ENCODE measurements at places on chromosomes 12 and 14.

DNA sequence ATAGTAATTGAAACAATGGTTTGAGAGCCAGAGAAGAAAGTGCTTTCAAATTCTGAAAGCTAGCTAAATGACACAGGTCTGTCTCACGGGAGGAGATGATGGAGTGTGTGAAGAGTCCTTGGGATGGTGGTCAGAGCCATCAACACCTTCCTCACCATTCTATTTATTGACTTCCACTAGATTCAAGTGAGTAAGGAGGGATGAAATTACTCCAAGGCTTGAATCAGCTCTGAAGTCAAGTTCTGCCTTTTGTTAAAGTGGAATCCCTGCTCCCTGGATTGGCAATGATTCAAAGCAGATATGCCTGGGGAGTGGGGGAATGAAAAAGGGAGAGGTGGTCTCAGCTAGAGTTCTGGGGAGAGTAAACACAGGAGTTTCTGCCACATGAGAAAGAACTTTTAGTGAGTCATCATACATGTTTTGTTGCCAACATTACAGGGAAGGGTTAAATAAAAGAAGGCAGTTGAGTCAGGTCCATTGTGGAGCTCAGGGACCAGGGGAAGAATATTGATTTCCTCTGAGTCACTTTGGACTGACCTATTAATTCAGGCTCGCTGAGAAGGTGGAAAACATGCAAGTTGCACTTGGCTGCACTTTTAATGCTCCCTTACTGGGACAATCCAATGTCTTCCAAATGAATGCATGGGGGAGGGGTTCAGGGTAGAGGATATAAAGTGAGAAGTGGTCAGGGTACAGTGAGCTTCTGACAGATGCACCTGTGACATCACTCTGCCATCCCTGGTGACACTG is 142.7 kb downstream of the TBX5 start:
- no peak for DNase-seq

- no peak for DNase-seq
These were observed 11.5 kb upstream of the CCDC175 start for GRCh38 chr14:59588101-59588500.

DNA sequence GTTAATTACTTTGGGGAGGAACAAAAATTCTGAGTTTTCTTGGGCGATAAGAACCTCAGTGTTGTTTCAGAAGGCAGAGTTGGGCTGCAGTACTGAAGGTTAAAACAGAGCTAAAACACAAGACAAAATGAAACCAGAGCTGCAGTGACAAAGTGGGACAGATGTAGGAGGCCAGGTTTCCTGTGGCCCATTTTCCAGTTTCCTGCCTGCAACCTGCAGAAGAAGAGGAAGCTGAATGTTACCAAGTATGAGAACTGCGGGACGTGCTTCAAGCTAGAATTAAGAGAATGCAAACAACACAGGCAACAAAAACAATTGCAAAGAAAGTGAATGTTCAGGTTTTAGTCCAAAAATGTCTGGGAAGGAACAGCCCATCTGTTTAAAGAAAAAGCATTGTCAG is 17.8 kb downstream of the ELK3 start:
- no peak for DNase-seq

DNA sequence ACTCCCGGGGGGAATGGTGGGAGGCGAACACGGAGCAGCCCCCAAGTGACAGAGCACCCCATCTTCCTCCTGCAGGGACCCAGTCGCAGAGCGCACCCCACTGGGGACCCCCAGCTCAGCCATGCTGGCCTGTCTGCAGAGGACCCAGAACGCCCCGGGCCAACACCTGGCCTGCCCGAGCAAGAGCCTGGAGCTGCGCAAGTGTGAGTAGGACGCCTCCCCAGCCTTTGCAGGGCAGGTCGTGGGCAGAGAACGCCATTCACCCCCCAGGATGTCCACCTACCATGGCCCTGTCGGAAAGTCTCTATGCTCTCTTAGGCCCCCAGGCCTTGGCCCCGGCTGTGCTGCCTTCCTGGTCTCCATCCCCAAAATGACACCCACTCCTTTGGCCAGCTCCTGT is 30.4 kb downstream of the FAM222A start:
- no peak for DNase-seq

DNA sequence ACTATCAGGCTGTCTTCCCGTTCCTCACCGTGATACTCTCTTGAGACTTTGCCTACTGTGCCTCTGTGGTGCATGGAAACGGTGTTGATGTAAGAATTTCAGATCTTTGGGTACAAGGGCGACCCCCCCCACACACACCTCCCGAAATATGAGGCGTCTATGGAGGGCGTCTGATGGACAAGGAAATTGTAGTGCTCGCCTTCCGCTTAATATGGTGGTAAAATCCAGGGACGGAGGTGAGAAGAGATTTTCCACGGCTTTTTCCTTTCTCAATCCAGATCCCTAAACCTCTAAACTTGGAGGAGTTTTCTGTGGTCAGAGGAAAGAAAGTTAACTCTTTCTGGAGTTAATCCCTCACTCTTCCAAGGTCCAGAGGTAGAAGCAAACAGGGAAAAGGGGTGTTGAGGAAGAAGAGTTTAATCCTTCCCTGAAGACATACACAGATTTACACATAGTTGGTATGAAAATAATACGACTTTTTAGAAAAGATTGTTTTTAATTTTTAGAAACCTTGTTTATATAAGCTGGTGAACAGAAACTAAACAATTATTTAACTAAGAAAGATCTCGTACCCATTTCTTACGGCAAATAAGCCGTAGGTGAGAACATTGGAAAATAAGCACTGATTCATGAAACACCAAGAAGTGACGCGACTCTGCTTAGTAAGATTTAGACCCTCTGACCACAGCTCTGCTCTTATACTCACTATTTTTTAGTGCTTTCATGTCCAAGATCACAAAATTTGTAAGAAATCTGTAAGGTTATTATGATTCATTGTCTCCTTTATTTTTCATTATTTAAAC is 23.1 kb upstream of the RNASE12 start:
- DNase-seq = peak; percentile 82

GRCh38 chr14:76698191-76698590 is 63.1 kb upstream of the VASH1 start:
- no peak for DNase-seq

DNA sequence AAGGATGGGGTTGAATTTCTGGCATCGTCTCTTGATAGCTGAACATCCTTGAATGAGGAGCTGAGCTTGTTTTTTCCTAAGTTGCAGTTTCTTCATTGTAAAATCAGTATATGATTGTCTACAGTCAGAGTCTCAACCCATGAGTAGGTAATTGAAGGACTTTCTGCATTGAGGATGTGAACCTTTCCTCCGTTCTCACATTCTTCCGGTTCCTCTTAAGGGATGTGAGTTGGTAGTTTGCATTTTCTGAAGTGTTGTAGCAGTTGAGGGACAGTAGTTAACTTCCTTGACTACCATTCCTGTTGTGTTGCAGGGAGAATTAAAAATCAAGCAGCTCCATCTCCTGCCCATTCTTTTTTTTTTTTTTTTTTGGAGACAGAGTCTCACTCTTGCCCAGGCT is 19.1 kb downstream of the TPCN1 start:
- no peak for DNase-seq

GRCh38 chr14:52067873-52068614 is 815 bp downstream of the NID2 start:
- DNase-seq = no peak

DNA sequence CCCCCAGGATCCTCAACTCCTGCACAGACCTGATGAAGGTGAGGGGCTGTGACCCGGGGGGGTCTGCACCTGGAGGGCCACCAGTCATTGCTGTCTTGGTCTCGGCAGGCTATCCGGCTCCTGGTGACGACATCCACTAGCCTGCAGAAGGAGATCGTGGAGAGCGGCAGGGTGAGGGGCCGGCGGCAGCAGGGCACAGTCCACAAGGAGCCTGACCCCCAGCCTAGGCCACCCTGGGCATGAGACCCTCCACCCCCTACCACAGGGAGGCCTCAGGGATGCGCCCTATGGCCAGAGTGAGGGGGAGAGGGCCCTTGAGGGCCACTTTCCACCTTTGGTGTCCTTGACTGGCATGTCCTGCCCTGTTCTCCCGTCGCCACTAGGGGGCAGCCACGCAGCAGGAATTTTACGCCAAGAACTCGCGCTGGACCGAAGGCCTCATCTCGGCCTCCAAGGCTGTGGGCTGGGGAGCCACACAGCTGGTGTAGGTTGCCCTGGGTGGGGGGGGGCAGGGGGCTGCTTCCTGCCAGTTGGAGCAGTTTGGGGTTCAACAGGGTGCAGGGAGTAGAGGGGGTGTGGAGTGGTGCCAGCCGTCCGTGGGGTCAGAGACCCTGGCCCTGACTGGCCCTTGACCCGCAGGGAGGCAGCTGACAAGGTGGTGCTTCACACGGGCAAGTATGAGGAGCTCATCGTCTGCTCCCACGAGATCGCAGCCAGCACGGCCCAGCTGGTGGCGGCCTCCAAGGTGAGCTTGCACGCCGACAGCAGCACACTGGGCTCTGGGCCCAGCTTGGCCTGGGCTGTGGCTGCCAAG is 25.0 kb downstream of the HIP1R start:
- DNase-seq = no peak

GRCh38 chr12:128312661-128313060 is 45.7 kb downstream of the TMEM132C start:
- DNase-seq = no peak

DNA sequence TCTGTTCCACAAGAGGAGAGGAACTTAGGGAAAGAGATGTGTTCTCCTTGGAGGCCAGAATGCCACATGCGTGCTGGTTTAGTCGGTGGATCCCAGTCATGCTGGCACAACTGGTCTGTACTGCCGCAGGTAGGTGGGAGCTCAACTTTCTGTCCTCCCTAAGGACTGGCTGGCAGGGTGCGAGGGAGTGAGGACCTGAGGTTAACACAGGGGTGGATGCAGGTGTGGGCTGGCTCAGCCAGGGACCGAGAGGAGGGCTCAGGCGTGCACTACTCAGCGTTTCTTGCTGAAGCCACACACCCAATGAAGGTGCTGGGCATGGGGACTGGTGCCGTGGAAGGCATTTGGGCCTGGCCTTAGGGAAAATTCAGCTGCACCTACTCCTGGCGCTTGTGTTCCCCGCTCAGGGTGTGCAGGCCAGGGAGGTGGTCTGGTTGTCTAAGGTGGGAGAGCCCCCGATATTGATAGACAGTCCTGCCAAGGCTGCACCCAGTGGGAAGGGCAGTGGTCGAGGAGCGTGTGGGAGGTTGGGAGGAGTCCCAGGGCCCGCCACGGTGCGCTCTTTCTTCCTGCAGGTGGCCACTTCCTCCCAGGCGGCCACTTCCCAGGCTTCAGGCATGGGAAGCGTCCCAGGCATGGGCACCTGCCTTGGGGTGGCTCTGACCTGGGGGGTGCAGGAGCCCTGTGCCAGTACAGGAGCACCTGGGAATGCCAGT is 138.4 kb downstream of the ADGRD1 start:
- no peak for DNase-seq

DNA sequence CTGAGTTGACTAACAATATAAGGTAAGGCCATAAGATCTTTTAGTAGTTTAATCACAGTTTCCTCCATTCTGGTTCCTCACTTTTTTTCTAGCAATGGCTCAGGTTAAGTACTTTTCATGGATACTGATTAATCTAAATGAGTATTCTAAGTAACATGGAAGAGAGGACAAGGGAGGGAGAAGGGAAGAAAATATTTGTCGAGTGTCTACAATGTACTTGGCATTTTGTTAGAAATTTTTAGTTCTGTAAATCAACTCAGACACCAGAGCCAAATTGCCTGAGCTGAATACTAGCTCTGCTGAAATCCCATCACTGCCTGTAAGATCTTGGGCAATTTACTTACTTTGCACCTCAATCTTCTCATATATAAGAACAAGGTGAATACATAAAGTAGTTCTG is 20.2 kb downstream of the RERG start:
- DNase-seq = no peak

- no peak for DNase-seq
These were observed 95.0 kb downstream of the LMNTD1 start for GRCh38 chr12:25458047-25458552.

GRCh38 chr12:41459111-41459905 is 271.2 kb downstream of the PDZRN4 start:
- no peak for DNase-seq

- no peak for DNase-seq
These were observed 33.6 kb downstream of the PRORP start for GRCh38 chr14:35155962-35156361.

DNA sequence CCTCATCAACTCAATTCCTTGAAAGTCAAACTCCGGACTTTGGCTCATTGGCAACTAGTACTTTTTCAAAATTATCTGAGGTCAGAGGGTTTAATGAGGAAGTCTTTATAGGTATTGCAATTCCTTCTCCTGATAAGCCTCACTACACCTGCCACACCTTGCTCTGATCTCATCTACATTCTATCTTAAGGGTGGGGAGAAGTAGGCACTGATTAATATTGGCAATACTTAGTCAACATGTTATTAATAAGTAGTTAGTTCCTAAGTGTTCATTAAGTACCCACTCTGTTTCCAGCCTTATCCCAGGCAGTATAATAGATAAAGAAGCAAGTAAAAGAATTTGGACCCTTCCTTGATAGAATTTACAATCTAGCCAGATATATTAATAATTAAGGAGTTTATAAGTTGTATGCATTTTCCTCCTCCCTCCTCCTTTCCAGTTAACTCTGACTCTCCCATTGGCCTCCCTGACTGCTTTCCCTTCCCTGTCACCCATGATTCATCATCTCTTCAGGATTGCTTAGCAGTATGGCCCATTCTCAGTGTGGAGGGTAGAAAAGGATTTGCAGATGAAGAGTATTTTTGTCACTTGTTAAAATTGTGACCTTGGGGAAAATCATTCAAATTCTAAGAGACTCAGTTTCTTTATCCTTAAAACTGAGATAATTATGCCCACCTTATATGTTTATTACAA is 231.0 kb upstream of the ATP2B1 start:
- no peak for DNase-seq

GRCh38 chr14:74616996-74617700 is 5.1 kb upstream of the LTBP2 start:
- no peak for DNase-seq

GRCh38 chr12:131045705-131046460 is 92.2 kb downstream of the ADGRD1 start:
- DNase-seq = no peak

DNA sequence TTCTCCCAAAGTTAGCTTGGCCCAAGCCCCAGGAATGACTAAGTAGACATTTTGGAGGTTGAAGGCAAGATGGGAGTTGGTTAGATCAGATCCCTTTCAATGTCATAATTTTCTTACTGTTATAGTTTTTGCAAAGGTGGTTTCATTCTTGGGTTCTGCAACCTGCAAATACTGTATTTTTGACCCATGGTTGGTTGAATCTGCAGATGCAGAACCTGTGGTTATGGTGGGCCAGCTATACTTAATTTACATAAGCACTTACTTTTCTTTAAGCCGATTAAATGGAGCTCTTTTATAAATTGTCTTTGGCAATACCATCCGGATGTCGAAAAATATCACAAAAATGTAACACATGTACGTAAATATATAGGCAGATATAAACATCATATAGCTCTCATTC is 25.6 kb downstream of the LEMD3 start:
- DNase-seq = no peak

DNA sequence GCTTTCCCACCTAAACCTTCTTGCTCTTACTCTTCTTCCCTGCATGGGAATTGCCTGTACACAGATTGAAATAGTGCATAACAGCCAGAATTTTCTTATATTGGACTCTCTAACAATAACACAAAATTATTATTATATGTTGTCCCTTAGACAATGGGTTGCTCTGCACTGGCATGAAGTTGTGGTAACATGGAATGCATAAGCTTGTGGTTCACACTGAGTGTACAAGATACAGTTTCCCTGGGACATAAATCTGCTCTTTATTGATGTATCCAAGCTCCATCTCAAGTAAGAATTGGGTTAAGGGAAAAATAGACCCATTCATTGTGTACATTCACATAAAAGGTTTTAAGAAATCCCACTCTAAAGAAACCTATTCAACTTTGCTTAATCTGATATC is 114.4 kb upstream of the NTF3 start:
- DNase-seq = no peak
